A172 (cell line): ENCODE measurements at places on chromosomes 4 and X. TPM values are rescaled to one million over a fixed set of nuclear protein-coding genes. Genes with fewer than 3 reads are reported as not detected.

DNA sequence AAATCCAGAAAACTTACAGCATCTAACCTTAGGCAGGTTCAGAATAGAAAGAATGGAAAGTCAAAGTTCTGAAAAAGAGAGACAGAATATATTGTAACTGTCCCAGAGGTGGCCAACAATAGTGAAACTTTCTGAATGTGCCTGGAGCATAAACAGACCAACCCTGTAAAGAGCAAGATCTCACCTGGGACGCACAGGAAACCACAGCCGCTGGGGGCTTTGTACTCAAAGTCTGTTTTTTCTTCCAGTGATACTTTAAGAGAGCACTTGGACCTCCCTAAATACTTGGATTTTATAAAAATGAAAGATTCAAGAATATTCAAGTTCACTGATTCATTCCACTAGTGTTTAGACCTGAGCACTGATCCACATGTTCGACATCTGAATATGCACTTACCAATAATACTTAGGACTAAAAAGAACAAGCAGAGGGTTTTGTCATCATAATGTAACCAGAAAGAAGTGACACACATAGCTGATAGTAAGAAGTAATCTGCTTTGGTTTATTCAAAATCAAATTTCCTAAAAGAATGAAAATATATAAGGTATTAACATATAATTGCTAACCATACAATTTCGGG is 35.3 kb downstream of the ARAP2 start:
- no peak for DNase-seq

DNA sequence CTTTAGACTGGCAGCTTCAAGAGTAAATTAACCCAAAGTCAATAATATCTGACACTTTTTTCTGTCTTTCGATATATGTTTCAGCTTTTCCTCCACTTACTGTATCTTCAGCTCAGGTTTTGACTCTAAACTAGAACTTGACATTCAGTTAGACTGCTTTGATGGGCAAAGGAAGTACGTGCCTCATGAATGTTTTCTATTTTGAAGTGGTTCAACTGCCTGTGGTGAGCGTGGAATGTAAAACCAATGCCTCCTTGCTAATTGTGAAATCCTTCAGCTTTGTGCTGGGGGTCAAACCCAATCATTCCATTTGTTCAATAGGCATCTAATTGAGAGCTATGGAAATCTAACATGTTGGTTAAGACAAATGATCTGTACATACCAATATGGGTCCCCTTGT is 857.0 kb upstream of the HTR2C start:
- DNase-seq = no peak

UGT2B7 gene
- total RNA-seq = 0.22 TPM in 1 of 2 replicates, not detected in the other

DNA sequence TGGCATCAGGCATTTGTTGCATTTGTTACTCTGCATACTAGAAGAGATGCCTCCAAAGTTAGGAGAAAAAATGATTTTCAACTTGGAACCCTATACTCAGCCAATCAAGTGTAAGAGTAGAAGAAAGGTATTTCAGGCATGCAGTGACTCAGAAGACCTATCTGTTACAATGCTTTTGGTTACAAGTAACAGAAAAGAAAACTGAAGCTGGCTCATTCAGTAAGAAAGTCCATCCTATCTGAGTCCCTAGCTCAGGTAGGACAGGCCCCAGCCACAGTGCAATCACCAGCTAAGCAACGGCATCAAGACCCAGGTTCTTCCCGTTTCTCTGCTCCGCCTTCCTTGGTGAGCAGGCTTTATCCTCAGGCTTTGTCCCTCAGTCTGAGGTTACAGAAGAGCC is 23.3 kb downstream of the MECP2 start:
- peak; percentile 81 for DNase-seq

GRCh38 chr4:186569533-186570192 is 14.3 kb upstream of the MTNR1A start:
- DNase-seq = no peak

DNA sequence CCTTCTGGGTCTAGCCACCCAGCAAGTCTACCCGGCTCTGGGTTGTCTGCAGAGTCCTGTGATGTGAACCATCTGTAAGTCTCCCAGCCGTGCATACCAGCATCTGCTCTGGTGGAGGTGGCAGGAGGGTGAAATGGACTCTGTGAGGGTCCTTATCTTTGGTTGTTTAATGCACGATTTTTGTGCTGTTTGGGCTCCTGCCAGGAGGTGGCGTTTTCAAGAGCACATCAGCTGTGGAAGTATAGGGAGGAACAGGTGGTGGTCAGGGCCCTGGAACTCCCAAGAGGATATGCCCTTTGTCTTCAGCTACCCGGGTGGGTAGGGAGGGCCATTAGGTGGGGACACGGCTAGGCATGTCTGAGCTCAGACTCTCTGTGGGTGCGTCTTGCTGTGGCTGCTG is 66.5 kb upstream of the ZFP42 start:
- no peak for DNase-seq

- no peak for DNase-seq
Observed at GRCh38 chrX:29580560-29580959, 634.8 kb upstream of the MAGEB2 start.

- DNase-seq = no peak
Observed at GRCh38 chr4:26267087-26267486, 53.7 kb upstream of the RBPJ start.

ATOH1 gene
- not detected in 2 replicates for total RNA-seq

TCP11X2 gene
- not detected in 2 replicates for total RNA-seq

- DNase-seq = no peak
Observed at GRCh38 chr4:107066621-107067020, 30.5 kb upstream of the DKK2 start.

DNA sequence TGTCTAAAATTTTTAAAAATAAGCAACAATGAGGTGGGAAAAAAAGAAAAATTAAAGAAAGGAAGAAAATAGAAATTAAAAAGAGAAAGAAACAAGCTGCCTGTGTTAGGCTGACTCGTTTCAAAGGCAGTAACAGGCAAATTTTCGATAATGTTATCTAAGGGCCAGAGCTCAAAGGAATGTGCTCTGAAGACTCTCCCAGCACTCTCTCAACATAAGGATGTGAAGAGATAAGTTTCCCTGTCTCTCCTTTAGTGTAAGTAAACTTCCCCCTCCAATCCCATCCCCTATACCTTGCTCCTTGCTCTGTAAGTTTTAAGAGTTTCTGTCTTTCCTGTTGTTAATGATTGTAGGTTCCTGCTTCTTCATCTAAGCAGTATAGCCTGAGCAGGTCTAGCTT is 172.8 kb downstream of the TEX13C start:
- DNase-seq = no peak

DNA sequence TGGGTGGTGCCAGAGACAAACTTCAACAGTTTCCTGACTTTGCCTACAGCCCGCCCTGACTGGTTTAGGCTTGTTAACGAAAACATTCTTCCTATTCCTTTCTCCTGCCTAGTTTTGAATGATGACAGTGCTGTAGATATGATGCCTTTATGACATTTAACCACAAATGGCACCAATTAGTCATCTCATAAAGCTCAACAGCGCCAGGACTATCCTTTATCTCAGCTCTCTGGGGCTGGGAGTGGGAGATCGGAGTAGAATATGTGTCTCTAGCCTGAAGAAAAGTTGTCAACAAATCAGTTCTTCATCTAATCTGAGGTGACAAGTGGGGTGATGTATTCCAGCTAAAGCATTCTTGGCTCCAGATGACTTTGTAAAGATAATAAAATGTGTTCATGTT is 64.6 kb upstream of the SH3RF1 start:
- DNase-seq = peak; percentile 48

- no peak for DNase-seq
Observed at GRCh38 chr4:78057600-78058550, 752 bp downstream of the FRAS1 start.

PAGE4 gene
- total RNA-seq = not detected in 2 replicates

DNA sequence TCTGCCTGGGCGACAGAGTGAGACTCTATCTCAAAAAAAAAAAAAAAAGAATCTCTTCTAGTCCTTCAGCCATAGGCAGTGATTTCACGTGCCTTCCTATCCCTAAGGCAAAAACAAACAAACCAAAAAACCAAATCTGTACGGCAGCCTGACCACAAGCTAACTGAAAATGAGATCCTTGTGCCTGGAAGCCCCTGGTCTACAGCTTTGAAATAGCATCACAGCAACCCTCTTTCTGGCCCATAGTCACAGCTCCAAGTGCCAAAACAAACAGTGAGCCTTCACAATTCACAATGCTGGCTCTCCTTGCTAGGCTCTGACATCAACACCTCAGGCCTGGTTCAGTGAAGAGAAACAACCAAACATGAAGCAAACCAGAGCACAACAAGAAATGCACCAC is 46.1 kb downstream of the TMEM150C start:
- peak; percentile 46 for DNase-seq

LRIT3 gene
- not detected in 2 replicates for total RNA-seq

- DNase-seq = no peak
Observed at GRCh38 chr4:158965226-158965625, 137.7 kb upstream of the RAPGEF2 start.

WAS gene
- 0.62 and 3.6 TPM in 2 replicates for total RNA-seq

CENPVL1 gene
- total RNA-seq = not detected in 2 replicates

DNA sequence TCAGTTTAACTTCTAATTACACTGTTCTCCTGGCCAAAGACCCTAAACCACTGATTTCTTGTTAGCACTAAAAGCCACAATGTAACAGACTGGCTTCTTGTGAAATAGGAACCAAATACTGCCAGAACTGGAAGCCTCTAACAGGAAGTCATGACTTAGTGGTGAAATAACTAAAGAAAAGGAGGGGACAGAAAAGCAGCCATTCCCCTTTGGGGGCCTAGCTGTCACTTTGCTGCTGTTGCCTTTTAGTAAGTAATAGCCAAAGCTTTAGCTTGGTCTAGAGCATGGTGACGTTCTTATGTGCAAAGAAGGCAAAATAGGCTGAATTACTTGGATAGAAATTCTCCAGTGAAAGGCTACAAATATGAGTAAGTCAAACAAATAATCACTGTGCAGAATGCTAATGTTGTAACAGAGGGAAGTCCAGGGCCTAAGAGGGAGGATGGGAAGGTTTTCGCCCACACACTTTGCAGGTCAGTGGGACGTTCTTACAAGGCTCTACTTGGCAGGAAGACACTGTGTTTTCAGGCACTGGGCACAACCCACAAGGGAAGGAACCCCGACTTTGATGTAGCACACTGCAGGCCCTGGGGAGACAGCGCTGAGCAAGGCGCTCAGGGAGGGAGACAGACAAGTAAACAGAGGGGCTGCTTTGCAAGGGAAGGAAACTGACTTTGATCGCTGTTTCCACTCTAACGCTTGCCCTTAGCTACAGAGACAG is 16.7 kb downstream of the GAB3 start:
- no peak for DNase-seq

DNA sequence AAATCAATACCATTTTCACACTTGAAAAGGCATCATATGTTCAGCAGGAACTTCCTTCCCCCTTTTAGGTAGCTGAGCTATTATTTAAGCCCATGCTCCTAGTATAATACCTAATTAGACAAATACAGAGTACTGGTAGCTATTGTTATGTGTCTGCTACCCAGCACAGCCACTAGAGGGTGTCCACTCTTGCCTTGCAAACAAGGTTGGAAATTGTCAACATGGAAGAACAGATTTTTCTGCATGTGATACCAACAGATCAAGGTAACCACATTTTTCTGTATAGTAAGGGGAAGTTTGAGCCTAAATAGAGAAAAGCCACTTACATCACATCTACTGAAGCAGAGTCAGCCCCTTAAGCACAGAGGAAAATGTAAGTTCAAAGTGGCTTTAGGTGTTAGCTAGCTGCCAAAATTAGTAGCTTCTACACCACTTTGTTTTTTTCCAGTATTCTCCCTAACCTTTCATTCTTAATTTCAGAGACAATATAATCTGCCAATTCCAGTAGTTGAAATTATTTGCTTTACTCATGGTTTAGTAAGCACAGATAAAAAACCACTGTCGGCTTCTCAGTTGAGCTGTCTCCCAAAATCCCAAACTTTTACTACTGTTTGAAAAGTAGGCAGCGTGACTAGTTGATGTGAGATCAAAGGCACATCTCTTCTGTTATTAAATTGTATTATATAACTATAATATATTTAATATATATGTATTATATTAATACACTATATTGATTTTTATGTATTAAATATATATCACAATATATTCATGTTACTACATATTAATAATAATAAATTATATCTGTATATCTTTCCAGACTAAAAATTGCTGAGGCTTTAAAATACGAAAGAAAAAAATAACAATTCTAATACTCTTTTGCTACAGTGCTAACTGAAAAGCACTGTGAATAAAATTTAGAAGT is 38.2 kb downstream of the EDNRA start:
- peak; percentile 65 for DNase-seq

DNA sequence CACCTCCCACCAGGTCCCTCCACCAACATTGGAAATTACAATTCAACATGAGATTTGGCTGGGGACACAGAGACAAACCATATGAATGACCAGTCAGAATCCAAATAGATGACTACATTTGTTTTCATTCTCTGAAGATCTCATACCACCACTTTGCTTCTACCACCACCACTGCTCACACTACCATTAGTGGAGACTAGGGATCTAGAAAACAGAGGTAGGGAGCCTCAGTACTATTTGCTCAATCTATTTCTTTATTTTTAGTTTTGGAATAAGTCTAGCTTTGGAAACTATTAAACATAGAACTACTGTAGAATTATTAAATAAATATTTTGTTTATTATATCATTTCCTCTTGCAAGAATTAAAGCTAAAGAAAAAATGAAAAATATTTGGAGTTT is 727.9 kb downstream of the CCSER1 start:
- no peak for DNase-seq

- DNase-seq = no peak
Observed at GRCh38 chrX:155968791-155969190, 28.7 kb upstream of the IL9R start.

NDST4 gene
- total RNA-seq = 0.10 TPM in 1 of 2 replicates, not detected in the other

- DNase-seq = no peak
Observed at GRCh38 chr4:65999518-65999871, 329.2 kb upstream of the EPHA5 start.

DNA sequence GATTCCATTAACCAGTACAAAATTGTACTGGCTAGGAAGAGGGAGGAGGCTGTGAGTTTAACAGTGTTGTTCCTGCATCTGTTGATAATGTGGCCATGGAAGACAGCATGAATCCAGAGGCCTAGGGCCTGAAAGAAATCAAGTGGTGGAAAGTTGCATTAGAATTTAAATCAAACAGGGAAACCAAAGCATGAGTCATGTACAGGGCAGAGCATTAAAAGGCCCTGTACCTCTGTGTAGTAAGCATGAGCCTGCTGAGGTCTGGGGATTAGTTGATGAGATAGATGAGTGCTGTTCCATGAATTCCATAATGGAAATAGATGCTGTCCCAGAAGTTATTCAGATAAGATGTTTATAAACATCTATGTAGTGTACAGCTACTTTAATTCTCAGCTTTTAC is 58.3 kb downstream of the MID1IP1 start:
- peak; percentile 1 for DNase-seq

TRIM2 gene
- total RNA-seq = 23.7 and 46.6 TPM in 2 replicates

DNA sequence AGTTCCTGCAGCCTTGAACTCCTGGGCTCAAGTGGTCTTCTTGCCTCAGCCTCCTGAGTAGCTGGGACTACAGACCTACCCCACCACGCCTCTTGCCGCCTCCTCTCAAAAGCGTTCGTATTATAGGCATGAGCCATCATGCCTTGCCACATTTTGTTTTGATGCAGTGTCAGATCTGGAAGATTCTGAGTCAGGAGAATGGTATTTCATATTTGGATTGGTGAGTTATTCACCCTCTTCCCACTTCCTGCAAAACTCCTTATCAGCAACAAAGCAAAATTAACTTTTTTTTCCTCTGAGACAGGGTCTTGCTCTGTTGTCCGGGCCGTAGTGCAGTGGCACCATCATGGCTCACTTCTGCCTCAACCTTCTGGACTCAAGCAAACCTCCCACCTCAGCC is 29.6 kb downstream of the REST start:
- peak; percentile 89 for DNase-seq
